Activated gamma-delta T cell treated with anti-CD3 and anti-CD28 coated beads, Interleukin-2, amount 50 U/mL, for 16 hours (primary cell): ENCODE measurements at places on chromosomes 4 and X.

DNA sequence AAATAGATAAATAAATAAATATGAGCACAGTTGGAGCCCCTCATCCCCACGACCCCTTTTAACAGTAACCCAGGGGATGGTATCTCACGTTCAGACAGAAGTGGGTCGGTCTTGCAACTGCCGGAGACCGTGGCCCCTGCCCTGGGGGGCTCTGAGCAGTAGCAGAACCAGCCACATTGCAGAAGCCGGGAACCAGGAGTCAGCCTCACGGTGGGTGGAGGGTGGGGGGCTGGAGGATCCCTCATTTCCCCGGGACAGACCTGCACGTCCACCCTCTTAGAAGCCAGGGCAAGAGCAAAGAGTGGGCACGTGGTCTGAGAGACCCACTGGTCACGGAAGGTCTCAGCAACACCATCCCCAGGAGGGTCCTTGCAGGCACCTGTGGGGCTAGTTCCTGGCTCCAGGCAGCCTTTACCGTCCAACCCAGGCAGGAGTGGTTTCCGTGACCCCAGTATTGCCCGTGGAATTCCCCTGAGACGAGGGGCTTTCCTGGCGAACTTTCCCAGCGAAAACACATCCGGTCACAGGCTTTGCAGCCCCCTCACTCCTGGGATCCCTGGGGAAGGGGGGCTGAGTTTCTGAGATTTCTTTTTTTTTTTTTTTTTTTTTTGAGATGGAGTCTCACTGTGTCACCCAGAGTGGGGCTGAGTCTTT is 8.8 kb upstream of the IL3RA start:
- DNase-seq = no peak

GRCh38 chr4:89216866-89217265 is 90.7 kb downstream of the GPRIN3 start:
- DNase-seq = no peak

GRCh38 chr4:8305851-8306471 is 36.4 kb downstream of the HTRA3 start:
- no peak for DNase-seq

DNA sequence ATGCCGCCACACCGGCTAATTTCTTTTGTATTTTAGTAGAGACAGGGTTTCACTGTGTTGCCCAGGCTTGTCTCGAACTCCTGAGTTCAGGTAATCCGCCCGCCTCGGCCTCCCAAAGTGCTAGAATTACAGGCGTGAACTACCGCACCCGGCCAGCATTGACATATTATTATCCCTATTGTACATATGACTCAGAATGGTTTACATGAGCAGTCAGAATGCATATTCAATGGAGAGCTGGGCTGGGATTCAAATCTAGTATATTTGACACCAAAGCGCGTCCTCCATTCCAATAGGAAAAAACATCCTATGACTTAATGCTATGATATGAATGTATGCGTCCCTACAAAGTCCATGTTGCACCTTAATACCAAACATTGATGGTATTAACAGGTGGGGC is 281.4 kb downstream of the CAMK2D start:
- no peak for DNase-seq

- no peak for DNase-seq
Measured at GRCh38 chr4:132982151-132982550, 166.9 kb upstream of the PCDH10 start.

DNA sequence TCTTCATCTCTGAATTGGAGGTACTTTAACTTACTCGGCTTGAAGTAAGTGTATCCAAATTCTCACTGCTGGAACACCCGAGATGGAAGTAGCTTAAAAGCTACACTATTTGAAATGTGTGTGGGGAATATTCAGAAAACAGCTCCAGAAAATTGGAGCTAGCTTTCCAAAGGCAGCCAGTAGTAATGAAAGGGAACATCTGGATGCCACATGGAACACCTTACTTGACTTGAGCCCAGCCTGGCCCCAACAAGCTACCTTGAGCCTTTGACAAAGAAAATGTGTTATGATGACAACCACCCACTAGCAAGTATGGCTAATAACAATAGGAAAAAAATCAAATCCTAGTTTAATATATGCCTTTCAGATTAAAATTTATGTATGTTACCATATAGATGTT is 161.5 kb downstream of the PRDM5 start:
- no peak for DNase-seq

DNA sequence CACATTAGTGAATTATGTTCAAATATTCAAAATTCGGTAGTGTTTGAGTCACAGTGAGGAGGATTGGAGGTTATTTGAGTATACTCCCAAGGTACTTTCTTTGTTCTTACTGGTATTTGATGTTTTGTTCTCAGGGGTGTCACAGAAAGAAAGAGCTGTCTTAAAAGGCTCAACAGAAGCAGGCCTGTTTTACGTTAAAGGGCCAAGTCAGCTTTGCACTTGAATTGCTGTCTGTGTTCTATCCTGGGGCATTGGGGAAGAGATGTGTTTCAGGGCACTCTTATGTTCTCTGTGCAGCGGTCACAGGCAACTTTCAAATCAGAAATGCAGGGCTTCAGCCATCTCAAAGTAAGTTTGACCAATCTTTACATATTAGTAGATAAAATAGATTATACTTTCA is 1113.1 kb upstream of the LCORL start:
- no peak for DNase-seq

- DNase-seq = no peak
Measured at GRCh38 chr4:123248085-123248659, 148.4 kb upstream of the SPRY1 start.

- no peak for DNase-seq
Measured at GRCh38 chr4:113144091-113144490, 94.6 kb downstream of the ANK2 start.

GRCh38 chr4:139144161-139144859 is 32.7 kb downstream of the ELF2 start:
- no peak for DNase-seq

DNA sequence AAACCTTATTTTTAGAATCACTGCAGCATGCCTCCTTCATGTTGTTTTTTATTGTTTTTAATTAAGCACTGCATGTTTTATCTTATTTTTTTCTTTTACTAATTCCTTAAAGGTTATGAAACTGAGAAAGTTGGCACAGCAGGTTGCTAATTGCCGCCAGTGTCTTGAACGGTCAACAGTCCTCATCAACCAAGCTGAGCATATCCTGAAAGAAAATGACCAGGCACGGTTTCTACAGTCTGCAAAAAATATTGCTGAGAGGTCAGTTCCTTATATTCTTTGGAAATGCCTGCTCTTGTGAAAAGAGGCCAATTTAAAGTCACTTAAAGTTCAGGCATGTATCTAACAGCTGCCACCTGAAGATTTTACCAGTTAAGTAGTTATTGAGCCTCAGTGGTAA is 76.8 kb downstream of the TEX13B start:
- DNase-seq = no peak

- DNase-seq = no peak
Measured at GRCh38 chr4:86249074-86249473, 110.8 kb downstream of the MAPK10 start.

DNA sequence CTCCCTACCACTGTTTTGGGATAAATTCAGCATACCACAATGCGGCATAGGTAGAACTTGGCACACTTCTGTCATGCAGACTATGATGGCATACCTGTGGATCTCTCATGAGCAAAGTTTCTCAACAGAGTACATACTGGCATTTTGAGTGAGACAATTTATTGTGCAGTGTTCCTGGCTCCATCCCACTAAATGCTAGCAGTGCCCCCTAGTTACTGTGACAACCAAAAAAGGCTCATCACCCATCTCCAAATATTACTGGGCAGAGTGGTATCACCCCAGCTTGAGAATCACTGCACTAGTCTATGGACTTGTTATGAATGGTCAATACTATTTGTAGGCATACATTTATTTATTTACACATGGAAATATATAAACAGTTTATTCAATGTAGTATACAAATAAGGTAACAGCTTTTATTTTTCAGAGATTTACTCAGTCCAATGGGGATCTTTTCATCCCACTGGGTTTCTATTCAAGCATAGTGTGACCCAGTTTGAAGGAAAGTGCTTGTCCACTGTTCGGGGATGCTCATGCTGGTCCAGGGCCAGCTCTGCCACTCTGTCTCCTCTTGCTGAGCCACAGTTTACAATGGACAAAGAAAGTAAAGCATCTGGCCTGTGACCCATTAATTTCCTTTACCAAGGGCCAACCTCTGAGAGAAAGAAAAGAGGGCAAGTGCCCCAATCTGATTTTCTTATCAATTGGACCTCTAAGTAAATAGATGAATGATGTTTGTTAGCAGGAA is 81.0 kb upstream of the IL2 start:
- DNase-seq = no peak

DNA sequence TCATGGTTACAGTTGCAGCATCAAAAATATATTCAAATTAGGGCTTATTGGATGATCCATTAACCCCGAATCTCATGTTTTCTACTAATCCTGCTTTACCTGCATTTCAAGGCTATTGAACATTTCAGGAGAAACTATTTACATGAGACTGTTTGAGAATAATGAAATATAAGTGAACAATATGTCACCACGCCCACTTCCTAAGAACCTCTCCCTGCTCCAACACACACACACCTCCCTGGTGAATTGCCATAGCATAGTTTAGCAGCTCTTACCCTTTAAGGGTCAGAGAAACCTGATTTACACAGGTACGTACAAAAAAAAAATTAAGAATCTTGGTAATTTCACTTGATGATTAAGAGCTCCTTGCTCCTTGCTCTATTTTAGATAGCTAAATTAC is 113.4 kb downstream of the ANXA5 start:
- DNase-seq = no peak

DNA sequence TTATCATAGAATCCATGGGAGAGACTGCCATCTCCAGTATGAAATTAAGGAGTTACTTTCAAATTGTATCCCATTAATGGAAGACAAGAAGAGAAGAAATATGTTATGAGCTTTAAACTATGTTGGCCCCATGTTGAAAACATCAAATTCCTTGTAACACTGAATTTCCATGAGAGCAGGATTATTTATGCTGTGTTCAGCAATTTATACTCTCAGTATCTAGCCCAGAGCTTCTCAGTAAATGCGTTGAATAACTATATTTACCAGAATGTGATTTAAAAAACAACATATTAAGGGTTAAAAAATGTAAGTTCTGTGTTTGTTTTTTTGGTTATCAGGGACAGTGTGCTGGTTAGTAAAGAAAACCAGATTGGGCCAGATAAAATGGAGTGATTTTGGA is 74.2 kb downstream of the ADGRL3 start:
- no peak for DNase-seq

DNA sequence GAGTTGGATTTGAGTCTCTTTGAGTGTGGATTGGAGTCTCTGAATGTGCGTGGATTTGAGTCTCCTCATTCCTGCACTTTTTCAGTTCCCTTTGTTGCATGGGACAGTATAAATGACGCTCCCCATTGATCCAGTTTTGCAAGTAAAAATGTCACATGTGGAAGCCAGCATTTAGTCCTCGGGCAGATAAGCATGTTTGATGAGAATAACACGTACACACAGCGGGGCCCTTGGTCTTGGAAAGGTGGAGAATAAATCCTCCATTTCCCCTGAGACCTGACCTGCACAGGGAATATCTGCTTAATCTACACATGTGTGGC is 8.1 kb downstream of the P2RY8 start:
- no peak for DNase-seq

DNA sequence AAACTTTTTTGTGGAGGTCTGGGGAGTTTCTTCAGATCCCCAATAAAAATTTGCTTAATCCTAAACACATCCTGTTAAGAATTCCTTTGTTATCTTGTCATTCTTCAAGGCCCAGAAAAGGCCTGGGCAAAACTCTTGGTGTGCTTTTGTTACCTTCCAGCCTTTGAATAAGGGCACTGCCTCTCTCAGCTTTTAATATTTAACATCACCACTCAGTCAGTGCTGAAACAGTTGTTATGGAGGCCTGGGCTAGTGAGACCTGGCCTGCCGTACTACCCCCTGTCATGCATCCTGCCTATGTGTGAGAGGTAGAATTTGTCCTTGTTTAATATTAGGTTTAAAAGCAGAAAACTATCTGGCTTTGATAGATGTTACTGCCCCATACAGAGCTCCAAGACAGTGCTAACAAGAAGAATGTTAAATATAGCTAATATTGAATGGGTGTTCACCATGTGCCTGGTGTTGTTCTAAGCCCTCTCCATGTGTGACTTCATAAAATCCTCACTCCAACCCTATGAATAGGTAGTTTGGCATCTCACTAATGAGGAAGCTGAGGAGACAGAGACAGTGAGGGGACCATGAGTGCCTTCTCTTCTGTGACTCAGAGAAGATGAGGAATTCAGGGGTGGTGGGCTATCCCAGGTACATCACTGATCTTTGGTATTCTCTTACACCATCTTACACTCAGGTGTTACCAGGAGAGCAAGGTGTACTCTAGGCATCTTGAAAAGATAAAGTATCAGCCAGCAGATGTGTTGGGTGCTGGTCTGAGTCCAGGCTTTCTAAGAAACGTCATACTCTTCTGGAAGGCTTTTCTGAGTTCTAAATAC is 6.2 kb downstream of the PPP1R2C start:
- DNase-seq = no peak

GRCh38 chr4:139606579-139607501 is 50.8 kb upstream of the SETD7 start:
- no peak for DNase-seq

GRCh38 chr4:101306764-101307615 is 40.3 kb downstream of the PPP3CA start:
- DNase-seq = no peak

DNA sequence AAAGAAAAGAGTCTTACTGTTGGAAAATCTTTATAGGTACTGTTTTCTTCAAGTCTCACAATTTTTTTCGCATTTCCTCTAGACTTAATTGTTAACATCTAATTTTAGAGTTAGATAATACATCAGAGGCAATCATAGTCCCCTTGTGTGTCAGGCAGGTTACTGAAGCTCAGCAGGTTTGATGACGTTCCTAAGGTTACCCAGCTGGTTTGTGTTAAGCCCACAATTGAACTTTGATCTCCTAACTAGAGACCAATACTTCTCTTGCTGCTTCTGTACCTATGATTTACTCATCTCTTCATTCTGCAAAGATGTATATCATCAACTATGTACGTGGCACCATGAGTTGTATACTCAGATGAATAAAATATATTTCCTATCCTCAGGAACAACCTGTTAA is 131.6 kb upstream of the STIM2 start:
- no peak for DNase-seq

GRCh38 chrX:130340271-130340670 is 552 bp downstream of the SLC25A14 start:
- no peak for DNase-seq

DNA sequence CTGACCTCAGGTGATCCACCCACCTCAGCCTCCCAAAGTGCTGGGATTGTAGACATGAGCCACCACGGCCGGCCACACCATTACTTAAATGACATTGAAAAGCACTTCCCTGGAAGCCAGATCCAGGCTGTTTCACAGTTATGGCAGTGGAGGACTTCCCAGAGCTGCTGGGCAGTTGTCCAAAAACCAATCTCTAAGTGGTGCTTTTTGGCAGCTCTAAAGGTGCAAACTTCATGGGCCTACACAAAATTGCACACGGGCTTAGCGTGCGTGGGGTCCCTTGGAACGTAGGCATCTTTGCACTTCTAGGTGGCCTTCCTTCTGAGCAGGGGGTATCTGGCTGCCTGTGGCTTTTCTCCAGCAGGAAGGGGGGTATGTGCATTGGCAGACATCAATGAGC is 172.3 kb downstream of the SHOX start:
- DNase-seq = no peak
